Foreskin fibroblast (primary cell): ENCODE measurements at places on chromosomes 13 and 19.

DNA sequence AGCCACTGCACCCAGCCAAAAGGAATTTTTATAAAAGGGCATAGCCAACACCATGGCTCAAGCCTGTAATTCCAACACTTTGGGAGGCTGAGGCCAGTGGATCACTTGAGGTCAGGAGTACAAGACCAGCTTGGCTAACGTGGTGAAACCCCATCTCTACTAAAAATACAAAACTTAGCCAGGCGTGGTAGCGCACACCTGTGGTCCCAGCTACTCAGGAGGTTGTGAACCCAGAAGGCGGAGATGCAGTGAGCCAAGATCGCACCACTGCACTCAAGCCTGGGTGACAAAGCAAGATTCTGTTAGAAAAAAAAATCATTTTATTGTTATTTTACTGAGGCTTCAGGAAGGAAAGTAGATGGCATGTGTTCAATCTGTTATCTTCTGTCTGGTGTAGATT is 31.3 kb upstream of the FOXO1 start:
- DNase-seq, result no peak

- peak; percentile 50 for DNase-seq
Measured at GRCh38 chr19:40663695-40664692, 26.5 kb downstream of the NUMBL start.

DNA sequence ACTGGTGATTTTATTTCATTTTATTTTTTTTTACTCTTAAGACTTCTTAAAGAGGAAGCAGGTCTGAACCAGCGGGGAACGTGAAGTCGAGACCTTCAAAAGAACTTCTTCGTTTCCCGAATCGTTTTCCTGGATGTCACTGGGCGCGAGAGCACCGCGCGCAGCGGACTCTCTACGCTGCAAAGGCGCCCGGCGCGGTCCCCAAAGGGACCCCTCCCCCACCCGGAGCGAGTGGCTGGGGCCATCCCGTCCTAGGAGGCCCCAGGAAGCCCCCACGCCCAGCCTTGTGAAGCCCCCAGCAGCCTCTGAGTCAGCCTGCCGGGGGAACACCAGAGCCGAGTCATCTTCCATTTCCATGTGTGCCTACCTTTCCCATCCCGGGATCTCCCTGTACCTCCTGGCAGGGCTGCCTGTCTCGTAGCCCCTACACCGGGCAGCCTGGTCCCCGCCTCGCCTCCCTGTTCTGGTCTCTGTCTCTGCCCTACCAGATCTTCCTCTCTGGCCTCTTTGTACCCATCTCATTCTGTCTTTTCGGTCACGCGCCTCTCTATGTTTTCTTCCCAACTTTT is 608 bp downstream of the CD70 start:
- DNase-seq, result no peak

DNA sequence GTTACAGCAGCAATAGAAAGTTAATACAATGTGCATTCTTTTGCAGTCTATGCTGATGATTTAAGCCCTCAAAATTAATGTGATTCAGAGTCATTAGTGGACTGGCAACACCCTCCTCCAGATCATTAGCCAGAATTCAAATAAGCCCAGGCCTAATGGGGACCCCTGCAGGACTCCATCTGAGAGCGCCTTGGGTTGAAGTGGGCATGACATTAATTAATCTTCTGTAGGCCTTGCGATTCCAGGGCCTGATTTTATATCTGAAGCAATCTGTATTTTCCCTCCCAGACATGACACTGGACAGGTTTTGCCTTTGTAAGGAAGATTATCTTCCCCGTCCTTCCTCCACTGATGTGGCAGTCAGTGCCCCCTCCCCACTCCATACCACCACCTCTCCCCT is 442.9 kb downstream of the FOXO1 start:
- no peak for DNase-seq

- no peak for DNase-seq
Measured at GRCh38 chr19:21210037-21210621, 68.3 kb downstream of the ZNF431 start.

GRCh38 chr19:5112681-5113575 is 144.0 kb downstream of the KDM4B start:
- DNase-seq, result peak; percentile 35

DNA sequence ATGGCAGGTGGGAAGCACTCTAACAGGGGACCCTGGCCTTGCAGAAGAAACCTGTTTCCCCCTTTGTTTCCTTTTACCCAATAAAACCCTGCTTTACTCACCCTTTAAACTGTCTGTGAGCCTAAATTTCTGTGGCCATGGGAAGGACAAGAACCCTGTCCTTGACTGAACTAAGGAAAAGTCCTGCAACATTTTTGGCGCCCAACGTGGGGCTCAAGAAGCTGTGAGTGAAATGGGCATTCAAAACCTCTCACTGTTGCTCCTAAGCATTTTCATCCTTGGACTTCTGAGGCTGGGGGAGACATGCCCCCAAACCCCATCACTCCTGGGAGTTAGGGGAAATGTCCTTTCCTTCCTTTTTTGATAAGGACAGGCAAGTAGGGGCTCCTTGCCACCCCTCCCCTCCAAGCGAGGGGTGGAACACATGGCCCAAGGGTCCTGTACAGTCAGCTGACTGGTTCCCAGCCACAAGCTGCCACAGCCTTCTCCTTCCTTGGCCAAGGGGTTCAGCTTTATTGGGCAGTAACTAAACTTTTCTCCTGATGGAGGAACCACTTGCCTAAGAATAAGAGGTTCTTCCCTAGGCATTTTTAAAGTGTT is 381.6 kb downstream of the KLF5 start:
- peak; percentile 1 for DNase-seq

DNA sequence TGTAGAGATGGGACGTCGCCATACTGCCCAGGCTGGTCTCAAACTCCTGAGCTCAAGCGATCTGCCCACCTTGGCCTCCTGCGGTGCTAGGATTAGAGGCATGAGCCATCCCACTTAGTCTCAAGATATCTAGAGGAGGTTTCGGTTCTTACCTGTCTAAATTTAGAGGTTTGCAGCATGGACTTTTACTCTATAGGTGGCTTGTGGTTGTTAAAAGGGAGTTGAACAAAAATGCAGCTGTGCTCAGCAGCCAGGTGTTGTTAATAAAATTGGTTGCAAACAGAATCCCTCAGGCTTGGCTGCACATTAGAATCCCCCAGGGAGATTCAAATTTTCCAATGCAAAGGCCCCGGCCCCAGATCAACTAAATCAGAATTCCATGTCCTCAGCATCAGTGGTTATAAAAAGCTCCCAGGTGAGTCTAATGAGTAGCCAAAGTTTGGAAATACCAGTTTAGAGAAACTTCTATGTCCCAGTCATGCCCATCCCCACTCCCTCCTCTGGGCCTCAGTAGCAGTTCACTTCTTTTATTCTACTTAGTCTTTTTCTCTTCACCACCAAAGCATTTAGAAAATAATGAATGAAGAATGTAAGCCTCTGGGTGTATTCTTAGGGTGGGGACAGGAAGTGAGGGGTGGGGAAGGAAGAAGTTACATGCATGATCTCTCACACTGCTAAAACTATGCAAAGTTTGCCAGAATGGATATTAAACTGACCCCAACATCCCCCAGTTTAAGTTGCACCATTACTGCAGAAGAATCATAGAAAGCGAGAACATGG is 471.0 kb downstream of the COG6 start:
- no peak for DNase-seq

GRCh38 chr13:73835138-73835721 is 299.0 kb downstream of the KLF12 start:
- peak; percentile 64 for DNase-seq

- DNase-seq, result no peak
Measured at GRCh38 chr13:35917252-35917941, 213.8 kb downstream of the DCLK1 start.

GRCh38 chr19:46704379-46705076 is 12.4 kb downstream of the PRKD2 start:
- peak; percentile 54 for DNase-seq

DNA sequence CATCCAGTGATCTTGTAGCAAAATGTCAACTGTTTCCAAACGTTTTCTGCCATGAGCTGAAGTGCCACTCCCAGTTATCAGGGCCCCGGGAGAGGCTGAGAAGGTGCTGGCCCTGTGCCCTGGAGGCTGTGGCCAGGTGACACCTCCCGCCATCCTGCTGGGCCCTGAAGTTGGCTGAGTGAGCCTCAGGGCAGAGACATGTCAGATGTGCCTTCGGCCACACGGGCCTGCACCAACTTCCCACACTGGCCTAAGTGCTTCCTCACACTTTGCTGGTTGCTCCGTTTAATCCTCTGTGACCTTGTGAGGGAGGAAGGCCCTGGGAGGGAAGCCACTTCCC is 4.8 kb downstream of the ADPRHL1 start:
- no peak for DNase-seq

DNA sequence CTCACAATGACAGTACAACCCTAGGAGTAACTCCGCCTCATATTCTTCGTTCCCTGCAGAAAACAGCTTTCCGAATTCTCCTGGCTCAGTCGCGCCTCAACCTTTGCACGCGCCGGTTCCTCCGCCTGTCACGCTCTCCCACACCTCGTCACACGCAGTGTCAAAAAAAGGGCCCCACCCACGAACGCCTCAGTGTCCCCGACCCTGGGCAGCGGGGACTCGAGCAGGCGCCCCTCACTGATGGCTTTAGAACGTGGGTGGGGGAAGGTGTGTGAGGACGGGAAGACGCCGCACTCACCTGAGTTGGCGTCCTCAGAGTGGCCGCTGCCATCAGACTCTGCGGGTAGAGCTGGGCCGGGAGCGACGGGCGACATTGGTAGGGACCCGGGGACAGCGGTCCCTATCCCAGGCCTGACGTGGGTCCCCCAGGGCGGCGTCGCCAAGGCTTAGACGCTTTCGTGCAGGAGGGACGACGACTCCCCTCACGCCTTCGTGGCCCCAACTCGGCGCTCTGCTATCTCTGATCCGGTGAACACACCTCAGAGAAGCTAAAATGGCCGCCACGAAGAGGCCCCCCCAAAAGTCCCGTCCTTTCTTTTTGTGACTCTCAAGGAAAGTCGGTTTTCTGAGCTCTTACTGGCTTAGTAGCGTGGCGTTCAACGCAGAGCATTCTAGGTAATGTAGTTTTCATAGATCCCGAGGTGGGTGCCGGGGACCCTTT is at the start of gene ZNF154:
Gene ZNF154, minus strand, starts transcription at position 564 of the 721 bp plus-strand sequence. Its CDS starts 233 bp downstream, at position 331.
- peak; percentile 84 for DNase-seq

DNA sequence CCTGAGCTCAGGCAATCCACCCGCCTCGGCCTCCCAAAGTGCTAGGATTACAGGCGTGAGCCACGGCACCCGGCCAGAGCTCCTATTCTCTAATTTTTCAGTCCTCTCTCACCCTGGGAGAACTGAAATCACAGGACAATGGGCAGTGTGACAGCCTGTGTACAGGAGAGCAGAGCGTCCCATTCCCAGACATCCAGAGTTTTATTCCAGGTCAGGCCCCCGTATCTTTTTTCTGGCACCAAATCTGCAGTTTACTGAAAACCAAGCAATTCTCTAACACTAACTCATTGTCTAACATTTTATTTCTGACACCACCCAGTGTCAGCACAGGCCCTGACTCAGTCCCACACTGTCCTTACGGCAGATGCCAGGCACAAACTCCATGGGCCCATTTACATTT is 6.7 kb downstream of the ZNF708 start:
- DNase-seq, result no peak

DNA sequence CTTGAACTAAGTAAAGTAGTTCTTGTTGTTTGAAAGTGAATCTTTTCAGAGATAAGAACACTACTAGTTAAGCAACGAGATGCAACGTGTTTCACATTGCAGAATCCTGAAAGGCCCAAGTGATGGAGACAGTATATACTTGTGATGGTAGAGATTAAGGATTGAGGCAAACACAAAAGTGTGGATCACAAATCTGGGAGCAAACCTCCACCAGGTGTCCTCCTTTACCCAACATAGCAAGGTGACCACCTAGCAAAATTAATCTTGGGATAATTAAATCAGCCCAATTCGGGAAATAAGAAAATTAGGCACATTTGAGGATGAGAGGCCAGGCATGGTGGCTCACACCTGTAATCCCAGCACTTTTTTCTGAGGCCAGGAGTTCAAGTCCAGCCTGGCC is 563.9 kb downstream of the DACH1 start:
- DNase-seq, result no peak

- DNase-seq, result peak; percentile 33
Measured at GRCh38 chr19:36488846-36489117, 579 bp downstream of the ZNF566 start.

- no peak for DNase-seq
Measured at GRCh38 chr19:33823341-33823740, 26.7 kb downstream of the KCTD15 start.

GRCh38 chr13:45195421-45195820 is 5.4 kb downstream of the KCTD4 start:
- DNase-seq, result no peak

DNA sequence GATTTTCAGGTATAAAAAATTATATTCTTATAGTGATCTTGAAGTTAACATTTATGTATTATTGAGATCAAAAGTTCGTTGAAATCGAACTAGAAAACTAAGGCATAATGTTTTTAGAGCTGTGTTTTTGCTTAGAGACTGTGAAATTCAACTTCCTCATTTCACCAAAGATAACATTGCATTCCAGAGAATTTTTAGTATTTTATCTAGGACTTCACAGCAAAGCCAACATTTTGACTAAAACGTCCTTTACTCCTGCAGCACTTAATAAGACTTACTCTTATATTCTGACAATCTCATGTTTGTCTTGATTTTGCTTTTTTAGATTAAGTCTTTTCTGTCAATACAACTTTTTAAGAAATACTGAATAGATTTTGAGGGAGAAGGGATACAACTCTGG is 4.7 kb downstream of the KCTD4 start:
- DNase-seq, result no peak
